ENCODE measurements at places on chromosomes 1 and 21.

DNA sequence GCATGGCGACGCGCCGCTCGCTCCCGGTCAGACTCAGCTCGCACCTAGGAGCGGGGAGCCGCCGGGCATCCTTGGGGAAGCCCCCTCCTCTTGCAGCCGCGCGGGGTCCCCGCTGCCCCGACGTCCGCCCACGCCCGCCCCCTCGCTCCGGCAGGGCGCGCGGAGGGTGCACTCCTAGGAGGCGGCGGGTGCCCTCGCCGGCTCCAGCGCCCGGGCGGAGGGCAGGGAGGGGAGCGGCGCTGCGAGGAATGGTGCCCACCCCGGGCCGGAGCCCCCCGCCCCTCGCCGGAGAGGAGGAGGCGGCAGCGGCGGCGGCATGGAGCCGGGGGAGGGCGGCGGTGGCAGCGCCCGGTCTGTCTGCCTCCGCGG, 488 bp downstream of the FAM78B start:
- no peak for DNase-seq

DNA sequence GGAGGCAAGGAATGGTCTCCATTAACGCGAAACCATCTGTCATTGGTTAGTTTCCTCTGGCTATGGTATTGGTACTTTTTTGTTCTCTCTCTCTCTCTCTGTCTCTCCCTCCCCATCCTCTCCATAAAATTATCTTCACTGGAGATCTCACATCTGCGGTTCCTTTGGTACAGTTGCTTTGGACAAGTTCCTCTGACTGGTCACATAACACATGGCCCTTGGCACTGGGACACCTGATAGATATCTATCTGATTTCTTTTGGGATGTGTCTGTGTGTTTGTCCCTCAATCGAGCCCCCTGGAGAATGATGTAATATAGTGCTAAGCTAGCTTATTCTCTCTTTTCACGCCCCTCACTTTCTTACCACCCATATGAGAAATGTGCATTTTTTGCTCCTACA, 682.0 kb upstream of the B3GALT2 start:
- no peak for DNase-seq

DNA sequence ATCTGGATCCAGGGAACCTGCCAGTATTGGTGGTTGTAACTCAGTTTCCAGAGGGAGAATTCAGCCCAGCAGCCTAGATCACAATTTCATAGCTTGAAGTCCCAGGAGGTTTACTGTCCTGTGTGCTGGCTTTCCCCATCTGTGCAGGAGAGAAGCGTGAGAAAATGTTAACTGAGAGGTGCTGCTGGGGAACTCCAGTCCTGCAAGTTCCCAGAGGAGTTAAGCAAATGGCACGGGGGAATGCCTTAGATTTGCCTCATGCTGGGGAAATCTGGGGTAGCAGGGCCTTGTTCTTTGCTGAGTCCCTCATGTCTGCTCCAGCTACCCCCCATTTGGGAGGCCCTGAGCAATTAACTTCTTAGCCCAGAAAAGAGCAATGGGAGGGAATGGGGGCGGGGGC, 25.1 kb upstream of the SLAMF6 start:
- no peak for DNase-seq

- no peak for DNase-seq
Measured at GRCh38 chr21:46622226-46622625, 13.2 kb upstream of the PRMT2 start.

GRCh38 chr1:31593136-31593665, 16.9 kb downstream of the TINAGL1 start:
- DNase-seq, result no peak

DNA sequence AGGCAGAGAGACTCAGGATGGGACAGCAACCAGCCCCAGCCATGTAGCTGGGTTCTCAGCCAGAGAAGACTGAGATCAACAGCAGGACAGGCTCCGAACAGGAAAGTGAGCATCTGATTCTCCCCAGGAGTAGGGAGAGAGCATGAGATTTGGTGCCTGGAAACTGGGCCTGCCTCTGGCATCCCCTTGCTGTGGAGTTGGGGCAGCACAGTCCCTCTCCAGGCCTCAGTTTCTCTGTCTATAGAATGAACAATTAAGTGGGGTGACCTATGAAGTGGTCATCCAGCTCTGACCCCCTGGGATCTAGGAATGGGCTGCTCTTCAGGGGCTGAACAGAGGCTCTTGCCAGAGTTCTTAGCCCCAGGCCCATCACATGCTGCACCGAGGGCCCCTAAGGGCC, 55.6 kb downstream of the KLHDC7A start:
- no peak for DNase-seq

- DNase-seq, result peak; percentile 44
Measured at GRCh38 chr1:203338335-203339036, 12.4 kb downstream of the FMOD start.

GRCh38 chr1:51636764-51637522, 20.1 kb downstream of the OSBPL9 start:
- DNase-seq, result no peak

GRCh38 chr1:24452922-24453485, 37.4 kb downstream of the NIPAL3 start:
- DNase-seq, result no peak

DNA sequence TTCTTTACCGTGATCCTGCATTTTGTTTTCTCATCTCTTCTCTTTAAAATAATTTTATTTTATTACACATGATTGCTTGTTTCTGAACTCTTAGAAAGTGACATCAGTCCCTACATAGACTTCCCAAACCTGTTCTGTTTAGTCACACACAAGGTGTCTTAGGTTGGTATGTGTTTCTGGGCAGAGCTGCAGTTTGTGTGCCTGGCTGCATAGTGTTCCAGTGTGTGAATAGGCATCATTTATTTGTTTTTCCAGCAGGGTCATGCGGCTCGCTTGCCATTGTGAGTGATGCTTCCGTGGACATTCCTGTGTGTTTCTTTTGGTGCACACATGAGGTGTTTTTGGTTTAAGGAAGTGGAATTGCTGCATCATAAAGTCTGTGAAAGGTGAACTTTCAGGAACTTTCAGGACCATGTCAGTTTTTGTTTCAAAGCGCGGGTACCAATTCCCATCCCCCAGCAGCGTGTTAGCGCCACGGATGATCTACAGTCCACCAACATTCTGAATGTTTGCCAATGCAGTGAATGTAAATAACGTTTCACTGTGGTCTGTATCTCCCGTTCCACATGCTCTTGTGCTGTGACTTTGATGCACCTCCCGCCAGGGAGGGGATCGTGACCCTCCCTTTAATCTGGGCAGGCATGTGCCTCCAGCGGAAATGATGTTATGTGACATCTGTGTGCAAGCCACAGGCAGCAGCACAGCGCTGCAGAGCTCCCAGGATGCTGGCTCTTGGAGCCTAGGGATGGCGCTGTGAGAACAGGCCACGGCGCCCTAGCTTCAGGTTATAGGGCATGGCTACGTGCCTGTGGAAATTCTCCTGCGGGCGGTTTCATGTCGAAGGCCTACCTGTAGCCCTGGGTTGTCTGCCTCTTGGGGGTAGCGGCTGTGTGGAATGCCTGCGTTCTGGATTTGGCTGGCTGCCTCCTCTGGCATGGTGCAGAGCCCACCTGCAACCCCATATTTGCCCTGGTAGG, 144.6 kb upstream of the COL6A1 start:
- no peak for DNase-seq

DNA sequence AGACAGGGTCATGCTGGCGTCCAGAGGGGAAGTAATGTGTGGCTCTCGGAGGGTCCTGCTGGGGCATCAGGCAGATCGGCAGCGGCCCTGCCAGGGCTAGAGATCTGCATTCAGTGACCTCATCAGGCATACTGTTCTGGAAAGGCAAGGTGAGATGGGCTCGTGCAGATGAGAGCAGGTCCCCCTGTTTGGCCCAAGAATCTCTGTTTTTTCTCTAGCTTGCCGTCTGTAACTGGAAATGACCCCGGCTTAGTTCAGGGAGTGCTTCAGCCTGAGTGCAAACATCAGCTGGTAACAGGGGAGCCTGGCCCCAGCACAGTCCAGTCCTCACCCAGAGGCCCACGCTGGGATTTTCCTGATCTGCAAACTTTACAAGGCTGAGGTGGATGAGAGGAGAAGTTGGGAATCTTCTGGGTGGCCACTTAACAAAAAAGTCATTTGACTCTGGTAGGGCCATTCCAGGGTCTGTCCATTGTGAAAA, 2.1 kb downstream of the FAM163A start:
- no peak for DNase-seq

DNA sequence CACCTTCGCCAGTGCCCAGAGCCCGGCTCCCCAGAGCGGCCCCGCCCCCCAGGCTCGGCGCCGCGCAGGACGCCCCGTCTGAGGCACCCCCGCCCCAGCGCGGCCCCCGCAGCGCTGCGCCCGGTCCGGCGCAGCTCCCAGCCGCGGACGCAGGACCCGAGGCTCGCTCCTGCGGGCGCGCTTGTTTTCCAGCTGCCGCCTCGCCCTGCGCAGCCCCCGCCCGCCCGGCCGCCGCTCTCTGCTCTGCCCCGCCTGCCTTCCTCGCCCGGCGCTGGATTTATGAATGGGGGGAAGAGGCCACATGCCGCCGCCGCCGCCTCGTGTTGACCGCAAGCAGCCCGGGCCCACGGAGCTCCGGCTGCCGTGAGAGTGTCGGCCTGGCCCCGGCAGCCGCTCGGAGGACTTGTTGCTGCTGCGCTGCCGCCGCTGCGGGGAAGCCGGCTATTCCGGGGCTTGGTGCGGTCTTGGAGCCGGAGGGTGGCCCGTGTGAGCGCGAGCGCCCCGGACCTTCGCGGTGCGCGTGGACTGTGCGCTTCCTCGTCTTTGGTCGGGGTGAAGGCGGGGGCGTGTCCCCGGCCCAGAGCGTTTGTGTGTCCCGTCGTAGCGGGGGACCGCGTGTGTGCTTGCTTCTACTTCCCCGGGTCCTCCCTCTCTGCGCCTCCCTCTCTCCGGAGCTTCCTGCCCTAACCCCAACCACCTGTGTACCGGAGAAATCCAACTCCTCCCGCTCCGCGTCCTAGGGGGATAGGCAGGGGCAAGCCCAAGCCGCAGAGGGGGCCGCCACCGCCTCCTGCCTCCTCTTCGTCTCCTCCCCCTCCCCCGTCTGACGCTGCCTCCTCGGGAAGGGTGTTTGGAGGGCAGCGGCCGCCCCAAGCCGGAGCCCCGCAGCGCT, 736 bp downstream of the KCNC4 start:
- DNase-seq, result peak; percentile 46

- no peak for DNase-seq
Measured at GRCh38 chr1:180954005-180954800, 41.5 kb downstream of the KIAA1614 start.

GRCh38 chr21:41653954-41654491, 112.8 kb downstream of the RIPK4 start:
- DNase-seq, result no peak

GRCh38 chr1:99548943-99549605, 96.8 kb upstream of the PALMD start:
- no peak for DNase-seq

GRCh38 chr1:66500301-66500700, 33.7 kb upstream of the SGIP1 start:
- no peak for DNase-seq

DNA sequence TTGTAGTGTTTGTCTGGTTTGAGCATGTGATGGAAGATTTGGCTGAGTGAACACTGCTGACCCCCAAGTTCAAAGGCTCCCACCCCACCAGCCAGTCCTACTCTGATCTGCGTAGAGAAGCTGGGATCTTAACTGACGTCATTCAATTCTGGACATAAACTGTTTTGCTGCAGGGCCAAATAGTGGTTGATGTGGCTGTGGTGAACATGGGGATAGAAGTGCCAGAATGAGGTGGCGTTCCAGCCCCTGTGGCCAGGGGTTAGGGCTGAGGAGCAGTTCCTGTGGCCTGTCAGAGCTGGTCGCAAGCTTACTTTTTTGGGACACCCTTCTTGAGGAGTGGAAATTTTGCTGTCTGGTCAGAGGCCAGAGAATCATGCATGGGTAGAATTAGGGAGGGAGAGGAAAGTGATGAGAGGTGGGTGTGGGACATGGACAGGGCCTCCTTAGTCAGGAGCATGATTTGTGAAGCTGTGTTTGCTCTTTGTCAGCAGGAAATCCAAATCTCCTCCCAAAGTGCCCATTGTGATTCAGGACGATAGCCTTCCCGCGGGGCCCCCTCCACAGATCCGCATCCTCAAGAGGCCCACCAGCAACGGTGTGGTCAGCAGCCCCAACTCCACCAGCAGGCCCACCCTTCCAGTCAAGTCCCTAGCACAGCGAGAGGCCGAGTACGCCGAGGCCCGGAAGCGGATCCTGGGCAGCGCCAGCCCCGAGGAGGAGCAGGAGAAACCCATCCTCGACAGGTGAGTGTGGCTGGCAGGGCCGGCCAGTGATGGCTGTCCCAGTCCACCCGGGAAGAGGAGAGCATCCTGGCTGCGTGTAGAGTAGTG, 25.9 kb downstream of the SZRD1 start:
- DNase-seq, result no peak

- DNase-seq, result no peak
Measured at GRCh38 chr1:218462587-218462986, 117.5 kb downstream of the TGFB2 start.

GRCh38 chr1:94670273-94670672, 128.7 kb upstream of the F3 start:
- DNase-seq, result no peak
